ENCODE measurements at places on chromosomes 7 and 10.

- DNase-seq: no peak
These were observed 1055.1 kb downstream of the KCNMA1 start for GRCh38 chr10:76582531-76582930.

GRCh38 chr7:93327006-93327633, 95.0 kb downstream of the VPS50 start:
- DNase-seq: no peak

GRCh38 chr7:107907-108306, 84.5 kb upstream of the FAM20C start:
- no peak for DNase-seq

GRCh38 chr10:128007056-128007455, 100.2 kb downstream of the PTPRE start:
- DNase-seq: no peak

GRCh38 chr10:2048337-2048973, 311.1 kb upstream of the ADARB2 start:
- DNase-seq: no peak

DNA sequence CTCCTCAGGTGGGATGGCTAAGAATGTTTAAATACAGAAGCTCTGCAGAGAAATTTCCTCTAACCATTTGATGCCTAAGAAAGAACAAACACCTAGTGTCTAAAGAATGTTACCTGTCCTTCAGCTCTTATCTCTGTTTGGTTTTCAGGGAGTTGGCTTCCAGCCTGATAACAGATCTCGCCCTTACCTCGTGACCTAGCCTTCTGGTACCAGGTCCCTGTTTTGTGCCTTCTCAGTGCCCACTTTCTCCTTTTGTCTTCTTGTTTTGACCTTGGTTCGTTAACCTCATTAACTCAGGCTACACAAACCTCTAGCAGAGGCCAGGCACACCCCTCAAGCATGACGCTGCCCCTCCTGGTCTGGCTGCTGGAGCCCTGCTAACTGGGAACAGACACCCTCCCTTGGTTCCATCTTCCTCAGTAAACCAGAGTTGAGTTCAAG, 16.1 kb upstream of the RAB11FIP2 start:
- no peak for DNase-seq

- peak; percentile 93 for DNase-seq
These were observed at the start of gene RPP38 for GRCh38 chr10:15097011-15097812. RPP38 (plus strand) TSS chr10:15097355; CDS start chr10:15103315, 5,960 bp downstream.

- no peak for DNase-seq
These were observed 2.0 kb downstream of the SRI start for GRCh38 chr7:88217675-88218428.

DNA sequence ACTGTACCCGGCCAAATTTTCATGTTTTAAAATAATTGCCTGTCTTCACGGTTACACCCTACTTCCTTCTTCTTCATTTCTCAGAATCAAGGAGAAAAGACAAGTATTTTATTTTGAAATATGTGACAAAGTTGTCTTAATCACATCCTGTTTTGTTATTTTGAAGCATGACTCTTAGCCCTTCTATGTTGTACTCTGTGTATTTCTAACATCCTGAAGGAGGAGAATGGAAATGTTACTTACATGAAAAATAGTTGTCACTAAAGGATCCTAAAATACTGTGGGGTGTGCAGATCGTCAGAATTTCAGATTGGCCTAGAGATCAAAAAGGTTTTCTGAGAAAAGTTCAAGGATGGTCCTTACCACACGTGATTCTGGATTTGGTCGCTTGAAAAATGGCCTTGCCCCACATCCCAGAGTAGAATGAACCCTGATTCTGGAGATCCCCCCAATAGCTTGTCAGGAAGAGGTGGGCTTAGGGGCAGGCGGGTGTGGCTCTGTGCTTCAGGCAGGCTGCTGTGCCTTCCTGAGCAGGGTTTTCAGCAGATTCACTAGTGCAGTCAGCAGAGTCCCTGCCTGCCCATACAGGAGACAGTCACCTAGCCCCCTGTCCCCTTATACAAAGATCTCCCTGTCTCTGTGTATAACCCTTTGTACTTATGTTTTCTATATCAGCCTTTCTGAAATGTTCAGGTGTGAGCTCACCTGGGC, 8.6 kb downstream of the UPP1 start:
- no peak for DNase-seq

DNA sequence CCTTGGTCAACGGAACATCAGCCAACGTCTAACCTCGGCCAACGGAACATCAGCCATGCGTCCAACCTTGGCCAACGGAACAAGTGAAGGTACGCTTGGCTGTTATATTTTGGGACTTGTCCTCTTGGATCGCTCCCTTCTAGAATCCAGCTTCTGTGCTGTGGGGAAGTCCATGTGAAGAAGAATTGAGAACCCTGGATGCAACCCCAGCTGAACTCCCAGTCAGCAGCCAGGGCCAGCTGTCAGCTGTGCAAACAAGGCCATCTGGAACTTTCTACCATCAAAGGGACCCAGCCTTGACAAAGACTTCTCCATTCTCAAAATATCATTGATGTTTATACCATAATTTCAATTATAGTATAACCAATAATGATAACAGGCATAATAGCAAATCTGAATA, 43.3 kb upstream of the ITGA8 start:
- no peak for DNase-seq

GRCh38 chr10:14608381-14609001, 166.2 kb downstream of the FAM107B start:
- no peak for DNase-seq

GRCh38 chr10:107418085-107418806, 253.7 kb upstream of the SORCS1 start:
- DNase-seq: no peak

DNA sequence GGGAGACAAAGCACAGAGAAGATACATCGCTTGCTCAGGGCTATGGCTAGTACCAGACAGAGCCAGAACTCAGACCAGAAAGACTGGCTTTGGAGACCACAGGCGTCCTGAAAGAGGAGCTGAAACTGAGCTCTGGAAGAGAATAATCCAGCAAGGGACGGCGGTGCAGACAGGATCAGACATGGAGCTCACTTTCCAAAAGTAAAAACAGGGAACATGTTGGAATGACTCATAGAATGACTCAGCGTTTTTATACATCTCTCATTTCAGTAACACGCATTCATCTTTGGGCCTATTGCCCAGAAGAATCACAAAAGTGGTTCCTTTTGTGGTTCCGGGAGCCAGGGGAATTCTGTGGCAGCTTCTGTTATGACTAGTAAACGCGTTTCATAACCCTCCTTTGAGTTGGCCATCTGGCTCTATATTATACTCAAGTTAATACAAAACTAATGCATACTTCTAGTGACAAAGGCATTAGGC, 37.2 kb downstream of the PLEKHS1 start:
- no peak for DNase-seq

- DNase-seq: no peak
These were observed 598.6 kb upstream of the MGMT start for GRCh38 chr10:128868481-128868880.

- no peak for DNase-seq
These were observed 367.8 kb upstream of the IGFBP3 start for GRCh38 chr7:46288861-46289260.

DNA sequence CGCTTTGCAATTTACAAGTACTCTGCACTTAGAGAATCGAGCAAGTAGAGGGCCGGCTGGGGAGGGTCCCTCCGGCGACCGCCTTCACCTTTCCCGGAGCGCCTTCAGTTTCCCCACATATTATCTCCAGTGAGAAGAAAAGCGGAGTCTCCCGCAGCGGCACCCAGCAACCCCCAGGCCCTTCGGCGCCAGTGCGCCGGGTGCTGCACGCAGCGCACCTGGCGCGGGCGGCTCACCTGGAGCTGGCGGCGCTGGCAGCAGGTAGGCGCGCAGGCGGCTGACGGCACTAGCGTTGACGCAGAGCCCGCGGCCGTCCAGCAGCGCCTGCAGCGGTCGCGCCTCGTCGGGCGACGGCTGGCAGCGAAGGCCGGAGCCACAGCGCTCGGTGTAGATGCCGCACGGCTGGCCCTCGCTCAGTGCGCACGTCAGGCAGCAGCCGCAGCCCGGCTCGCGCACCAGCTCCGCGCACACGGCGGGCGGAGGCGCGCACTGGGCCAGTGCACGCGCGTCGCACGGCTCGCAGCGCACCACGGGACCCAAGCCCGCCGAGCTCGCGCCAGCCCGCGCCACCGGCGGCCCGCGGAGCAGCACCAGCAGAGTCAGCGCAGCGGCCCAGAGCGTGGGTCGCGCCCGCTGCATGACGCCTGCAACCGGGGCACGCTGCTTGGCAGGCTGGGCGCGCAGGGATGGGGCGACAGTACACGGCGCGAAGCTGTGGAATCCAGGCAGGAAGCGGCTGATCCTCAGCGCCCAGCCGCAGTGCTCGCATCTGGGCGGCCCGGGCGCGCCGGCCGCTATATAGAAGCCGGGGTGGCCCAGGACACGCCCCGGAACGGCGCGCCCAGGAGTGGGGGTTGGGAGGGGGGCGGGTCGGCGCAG, at the start of gene IGFBP3:
IGFBP3 (minus strand) TSS at position 771 of the 879 bp plus-strand sequence; CDS start at position 639, 132 bp downstream.
- no peak for DNase-seq

- DNase-seq: no peak
These were observed 172.5 kb downstream of the KIAA1217 start for GRCh38 chr10:24381235-24382010.

- no peak for DNase-seq
These were observed 27.0 kb downstream of the ZNF438 start for GRCh38 chr10:31004611-31005193.

DNA sequence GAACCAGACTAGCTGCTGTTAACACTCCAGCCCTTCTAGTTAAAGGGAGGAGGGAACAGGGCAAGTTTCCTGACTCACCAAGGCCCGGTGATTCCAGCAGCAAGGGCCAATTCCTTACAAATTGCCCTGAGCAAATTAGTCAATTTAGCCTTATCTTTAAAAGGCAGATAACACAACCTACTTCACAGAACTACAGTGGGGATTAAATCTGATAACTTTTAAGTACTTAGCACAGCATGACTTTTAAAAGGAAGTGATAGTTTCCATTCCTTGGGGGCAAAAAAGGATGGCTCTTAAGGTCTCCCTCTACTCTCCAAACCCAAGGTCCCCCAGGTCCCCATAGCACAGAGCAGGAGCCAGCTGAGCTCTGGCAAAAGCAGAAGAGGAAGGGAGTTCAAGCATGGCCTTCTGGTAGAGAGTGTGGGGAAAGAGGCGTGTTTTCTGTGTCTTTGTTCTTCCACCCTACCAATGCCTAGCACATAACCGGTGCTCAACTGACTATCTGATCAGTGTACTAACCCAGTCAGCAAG, 4.0 kb downstream of the CDCA7L start:
- DNase-seq: no peak

GRCh38 chr7:94418851-94419250, 24.2 kb downstream of the COL1A2 start:
- no peak for DNase-seq

GRCh38 chr10:32379318-32379949, 32.5 kb upstream of the EPC1 start:
- no peak for DNase-seq

GRCh38 chr10:131082991-131083481, 228.5 kb downstream of the TCERG1L start:
- no peak for DNase-seq

DNA sequence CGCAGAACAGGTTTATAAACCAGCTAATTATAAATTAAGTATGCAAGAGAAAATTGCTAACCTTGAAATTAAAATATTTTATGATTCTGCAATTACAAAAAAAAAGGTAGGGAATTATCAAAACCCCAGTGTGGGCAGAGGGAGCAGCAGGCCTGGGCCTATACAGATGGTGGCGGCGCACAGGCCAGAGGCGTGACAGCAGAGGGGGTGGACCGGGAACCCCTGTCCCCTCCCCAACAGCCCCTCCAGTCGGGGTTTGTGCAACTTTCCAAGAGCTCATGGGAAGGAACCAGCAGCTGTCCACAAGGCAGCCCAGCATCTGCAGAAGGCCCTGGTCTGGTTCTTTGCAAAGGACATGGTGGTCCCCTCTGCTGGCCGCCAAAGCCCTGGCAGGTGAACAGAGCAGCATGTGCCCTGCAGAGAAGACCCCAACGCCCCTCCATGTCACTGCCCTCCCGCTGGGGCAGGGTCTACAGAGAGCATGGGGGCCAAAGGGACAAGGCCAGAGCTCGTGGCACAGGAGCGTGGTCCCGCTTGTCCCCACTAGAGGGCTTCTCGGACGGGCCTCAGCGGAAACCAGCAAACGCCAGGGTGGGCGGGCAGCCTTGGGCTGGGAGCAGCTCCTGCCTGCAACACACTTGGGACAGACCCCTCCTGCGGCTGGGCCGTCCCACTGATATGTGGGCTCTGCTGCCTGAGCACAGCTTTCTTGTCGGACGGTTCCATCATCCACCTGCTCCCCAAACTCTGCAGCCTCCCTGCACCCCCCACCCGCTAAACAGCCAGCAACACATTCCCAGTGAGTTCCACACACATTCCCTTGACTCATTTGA, 75.1 kb downstream of the EBF3 start:
- DNase-seq: peak; percentile 19

DNA sequence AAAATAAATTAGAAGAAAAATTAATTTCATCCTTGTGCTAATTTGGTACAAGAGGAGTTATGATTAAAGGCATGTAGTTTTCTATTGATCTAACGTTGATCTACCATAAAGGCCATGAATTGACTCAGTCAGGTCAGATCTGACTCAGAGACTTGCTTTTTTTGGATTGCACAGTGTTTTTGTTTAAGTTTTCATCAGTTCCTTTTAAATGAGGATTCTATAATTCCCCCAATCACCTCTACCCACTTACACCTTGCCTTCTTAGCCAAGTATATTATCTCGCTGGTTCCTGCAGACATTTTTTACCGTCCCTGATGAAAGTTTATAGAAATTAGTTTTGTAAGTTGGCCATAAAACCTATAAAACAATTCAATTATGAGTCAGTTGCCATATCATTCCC, 132.4 kb upstream of the PALS2 start:
- no peak for DNase-seq

DNA sequence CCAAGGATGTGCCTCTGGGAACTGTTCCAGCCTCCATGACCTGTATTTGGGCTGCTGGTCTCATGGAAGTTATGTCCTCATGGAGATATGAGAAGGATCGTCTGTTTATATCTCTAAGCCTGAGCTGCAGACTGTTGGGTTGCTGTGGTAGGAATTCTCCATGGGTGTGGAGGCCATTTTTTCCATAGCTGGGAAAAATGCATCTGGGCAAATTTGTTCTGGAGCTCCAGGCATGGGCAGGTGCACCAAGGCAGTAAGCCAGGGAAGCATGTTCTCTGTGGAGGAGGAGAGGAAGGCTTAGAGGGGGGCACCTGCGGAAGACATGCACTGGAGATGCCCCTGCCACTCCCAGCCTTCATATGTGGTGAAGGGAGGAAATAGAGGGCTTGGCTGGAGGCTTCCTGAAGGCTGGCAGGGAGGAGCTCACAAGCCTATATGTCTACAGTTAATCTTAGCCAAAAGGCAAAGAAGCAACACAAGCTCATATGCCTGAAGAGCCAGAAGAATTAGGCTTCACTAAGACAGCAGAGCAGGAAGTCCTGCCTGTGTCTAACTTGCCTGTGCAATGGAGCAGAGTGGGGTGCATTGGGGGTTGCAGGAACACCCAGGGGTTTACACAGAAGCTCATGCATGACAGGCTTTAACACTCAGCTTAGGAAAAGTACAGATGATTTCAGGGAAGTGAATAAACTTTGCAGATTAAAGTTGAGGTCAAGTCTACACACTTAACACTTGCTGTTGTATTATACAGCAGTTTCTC, 35.1 kb upstream of the CXCL12 start:
- DNase-seq: no peak
